ENCODE measurements at places on chromosomes 13 and 19. TPM values are rescaled to one million over a fixed set of nuclear protein-coding genes. Genes with fewer than 3 reads are reported as not detected.

DNA sequence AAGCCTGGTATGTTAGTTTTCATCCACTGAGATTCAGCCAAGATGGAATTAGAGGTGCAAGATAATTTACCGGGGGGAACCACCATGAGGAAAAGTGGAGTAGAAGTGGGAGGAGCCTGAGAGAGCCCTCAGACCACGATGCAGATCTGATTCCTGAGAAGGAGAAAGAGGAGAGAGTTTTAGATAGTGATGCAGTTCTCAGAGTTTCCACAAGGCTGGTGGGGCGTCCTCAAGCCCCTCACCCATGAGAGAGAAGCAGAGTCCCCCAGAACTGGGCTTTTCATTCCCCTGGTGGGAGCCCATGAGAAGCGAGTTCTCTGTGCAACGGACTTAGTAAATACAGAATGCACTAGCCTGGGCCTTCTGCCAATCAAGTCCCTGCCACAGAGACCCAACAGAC lies 18.1 kb downstream of the CEACAM5 start:
- H3K27ac ChIP-seq: no peak overlapping the region
- H3K36me3 ChIP-seq: no peaks in the 10 kb centered on the region
- no peak overlapping the region for H3K4me3 ChIP-seq
- peaks cover 2% of the 10 kb centered on the region for H3K27me3 ChIP-seq
- no peak for DNase-seq

DNA sequence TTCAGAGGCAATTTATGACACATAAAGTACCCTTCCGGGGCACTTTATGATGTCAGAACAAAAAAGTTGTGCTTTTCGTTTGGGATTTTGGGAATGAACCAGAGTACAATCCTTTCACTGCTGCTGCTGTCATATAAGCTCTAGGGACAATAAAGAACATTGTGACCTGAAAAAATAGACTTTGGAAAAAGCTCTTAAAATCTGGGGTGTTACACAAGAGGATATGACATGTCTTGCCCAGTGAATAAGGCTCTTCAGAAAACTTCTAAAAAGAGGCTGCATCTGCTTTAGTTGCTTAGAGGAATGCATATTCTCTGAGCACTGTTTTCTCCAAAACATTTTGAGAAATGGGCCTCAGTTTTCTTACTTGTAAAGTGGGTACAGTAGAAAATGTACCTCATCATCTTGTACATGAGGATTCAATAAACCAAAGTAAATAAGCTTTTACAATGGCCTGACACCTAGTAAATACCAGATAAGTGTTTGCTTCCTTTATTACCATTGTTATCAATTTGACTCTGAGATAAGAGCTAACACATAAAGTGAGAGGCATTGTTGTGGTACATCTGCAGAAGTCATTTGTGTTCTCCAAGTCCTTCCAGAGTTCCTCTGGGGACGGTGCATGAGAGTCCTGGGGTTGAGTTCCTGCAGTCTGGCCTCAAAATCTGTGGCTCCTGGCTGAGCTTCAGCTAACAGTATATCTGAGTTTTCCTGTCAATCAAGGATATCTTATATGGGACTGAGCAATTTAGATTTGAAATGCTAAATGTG lies 67.4 kb upstream of the EDNRB start:
- H3K4me3 ChIP-seq: no peak overlapping the region
- H3K36me3 ChIP-seq: no peaks in the 10 kb centered on the region
- H3K27me3 ChIP-seq: no peaks in the 10 kb centered on the region
- H3K27ac ChIP-seq: no peak overlapping the region
- H3K4me1 ChIP-seq: no peaks in the 10 kb centered on the region

The FOSB gene
- total RNA-seq: 6.1 TPM

The GPR12 gene
- total RNA-seq: not detected

DNA sequence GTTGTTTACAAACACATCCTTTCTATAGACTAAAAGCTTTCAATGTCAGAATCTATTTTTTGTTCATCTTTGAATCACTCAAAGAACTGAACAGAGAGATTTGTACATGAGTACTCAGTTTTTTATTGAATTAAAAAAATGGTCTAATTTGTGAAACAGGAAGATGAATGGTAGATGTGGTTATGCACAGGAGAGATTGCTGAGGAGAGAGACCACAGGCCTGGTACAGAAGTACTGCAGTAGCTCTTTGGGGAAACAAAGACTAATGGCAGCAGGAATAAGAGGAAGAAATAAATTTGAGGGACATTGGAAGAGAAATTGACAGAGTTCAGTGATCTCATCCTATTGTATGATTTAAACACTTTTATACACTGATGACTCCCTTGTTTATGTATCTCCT lies 222.0 kb upstream of the ARGLU1 start:
- no peaks in the 10 kb centered on the region for H3K27me3 ChIP-seq
- no peak for DNase-seq
- no peaks in the 10 kb centered on the region for H3K36me3 ChIP-seq
- H3K4me3 ChIP-seq: no peak overlapping the region

DNA sequence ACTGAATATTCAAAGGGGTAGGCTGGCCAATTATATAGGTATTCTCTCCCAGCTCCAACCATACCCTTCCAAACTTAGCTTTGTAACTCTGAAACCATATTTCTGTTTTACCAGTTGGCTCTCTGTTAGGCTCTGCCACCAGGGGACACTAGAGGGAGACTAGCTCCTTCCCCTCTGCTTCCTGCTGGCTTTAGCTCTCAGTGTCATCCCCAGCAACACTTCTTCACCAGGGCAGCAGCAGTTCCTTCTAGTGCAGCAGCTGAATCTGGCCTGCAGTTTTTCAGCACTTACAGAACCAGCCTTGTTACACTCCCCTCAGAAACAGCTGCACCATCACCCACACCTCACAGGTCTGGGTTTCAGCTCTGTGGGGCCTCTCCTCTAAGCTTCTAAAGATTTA lies 51.0 kb upstream of the DOCK9 start:
- no peak for DNase-seq
- no peaks in the 10 kb centered on the region for H3K27me3 ChIP-seq
- no peaks in the 10 kb centered on the region for H3K36me3 ChIP-seq
- H3K27ac ChIP-seq: no peak overlapping the region
- no peak overlapping the region for H3K4me3 ChIP-seq
